Fibroblast of skin of scalp (primary cell): ENCODE measurements at places on chromosomes 1 and 21.

- no peak for DNase-seq
Measured at GRCh38 chr1:203621559-203622262, 4.9 kb upstream of the ATP2B4 start.

DNA sequence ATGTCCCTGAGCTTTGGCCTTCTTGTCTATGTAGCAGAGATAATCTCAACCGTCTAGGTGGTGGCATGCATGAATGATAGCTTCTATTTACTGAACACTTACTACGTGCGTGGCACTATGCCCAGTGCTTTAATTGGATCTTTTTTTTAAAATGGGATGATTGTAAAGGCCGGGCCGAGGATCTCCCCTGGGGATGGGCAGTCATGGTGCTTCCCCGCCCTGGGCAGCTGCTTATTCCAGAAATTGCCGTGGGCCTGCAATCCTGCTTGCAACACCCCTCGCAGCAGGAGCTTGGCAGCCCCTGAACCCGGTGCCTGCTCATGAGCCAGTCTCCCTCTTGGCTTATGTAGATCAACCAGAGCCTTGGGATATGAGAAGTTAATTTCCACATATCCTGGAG is 360.7 kb downstream of the CAMTA1 start:
- DNase-seq: no peak

GRCh38 chr1:117235863-117236465 is 25.2 kb upstream of the VTCN1 start:
- DNase-seq: no peak

DNA sequence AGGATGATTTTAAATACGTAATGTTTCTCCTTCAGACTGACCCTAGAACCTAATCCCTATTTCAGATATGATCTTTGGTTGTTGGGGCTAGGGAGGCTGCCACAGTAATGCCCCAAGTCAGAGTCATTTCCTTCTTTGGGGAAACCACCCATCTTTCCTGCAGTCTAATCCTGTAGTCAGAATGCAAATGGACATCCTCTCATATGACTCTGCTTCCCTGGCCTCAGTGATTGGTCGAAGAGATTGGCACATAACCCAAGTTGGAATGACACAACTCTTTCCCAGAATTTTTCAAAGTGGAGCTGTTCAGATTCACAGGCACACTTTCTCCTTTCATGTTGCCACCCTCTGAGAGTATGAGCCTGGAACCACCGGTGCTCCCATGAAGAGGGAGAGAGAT is 58.8 kb upstream of the ZNF644 start:
- no peak for DNase-seq

GRCh38 chr1:24886241-24886640 is 43.8 kb downstream of the RUNX3 start:
- no peak for DNase-seq

GRCh38 chr1:58813361-58813760 is 29.5 kb upstream of the JUN start:
- no peak for DNase-seq

DNA sequence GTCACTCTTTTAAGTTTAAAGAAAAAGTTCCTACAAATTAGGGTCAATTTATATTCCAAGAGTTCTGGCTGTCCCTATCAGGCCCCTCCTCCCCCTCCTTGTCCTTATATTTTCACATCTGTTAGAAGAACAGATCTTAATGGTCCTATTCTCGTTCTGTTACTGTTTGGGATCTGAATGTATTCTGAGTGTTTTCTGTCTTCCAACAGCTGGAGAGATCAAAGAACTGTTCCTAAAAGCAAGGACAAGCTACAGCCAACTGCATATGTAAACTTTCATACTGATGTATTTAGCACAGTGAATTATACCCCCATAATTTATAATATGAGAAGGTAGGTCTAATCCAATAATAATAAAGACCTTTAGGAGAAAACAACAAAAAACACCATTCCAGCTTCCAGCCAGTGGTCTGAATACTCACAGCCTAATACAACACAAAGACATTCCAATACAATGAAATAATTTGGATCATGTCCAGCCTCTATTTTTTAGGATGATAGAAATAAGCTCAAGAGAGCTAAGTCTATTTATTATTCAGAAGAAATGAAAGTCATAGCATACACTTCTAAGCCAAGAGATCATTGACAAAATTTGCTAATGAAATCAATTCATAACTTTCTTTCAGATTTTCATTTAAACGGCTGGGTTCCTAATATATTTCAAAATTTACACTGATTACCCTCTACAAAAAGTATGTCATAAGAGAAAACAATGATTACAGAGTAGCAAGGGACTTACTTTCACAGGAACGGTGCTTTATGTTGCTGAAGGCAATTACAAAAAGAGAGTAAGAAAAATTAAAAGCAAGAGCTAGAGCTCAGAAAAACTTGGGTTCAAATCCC is 25.3 kb downstream of the WLS start:
- DNase-seq: peak; percentile 77

DNA sequence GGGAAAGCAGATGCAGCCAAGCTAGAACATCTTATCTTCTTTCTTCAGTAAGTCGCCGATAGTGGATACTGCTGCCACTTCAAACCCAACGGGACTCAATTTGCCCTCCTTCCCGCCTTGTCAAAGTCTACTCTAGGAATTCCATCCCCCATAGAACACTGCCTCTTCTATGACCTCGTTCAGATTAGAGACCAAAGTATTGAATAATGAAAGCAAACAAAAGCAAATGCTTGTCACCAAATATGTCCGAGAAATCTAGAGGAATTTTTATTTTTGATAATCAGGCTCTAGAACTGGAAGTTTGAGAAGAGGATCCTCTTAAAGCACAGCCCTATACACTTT is 853 bp upstream of the RRAGC start:
- DNase-seq: no peak

DNA sequence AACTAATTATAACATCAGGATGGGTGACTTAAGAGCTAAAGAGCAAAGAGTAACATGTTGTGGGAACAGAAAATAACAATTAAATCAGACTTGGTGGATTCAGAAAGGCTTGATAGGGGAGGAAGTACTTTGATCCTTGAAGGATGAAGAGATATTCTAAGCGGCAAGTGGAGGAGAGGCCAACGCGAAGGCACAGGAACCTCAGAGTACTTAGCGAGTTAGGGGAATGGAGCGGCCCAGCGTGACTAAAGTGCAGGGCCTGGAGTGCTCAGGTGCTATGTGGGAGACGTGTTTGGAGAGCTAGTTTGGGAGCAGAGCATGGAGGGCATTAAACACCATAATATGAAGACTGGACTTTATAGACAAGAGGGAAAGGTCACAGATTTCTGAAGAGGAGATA is 64.3 kb downstream of the ADCY10 start:
- no peak for DNase-seq

DNA sequence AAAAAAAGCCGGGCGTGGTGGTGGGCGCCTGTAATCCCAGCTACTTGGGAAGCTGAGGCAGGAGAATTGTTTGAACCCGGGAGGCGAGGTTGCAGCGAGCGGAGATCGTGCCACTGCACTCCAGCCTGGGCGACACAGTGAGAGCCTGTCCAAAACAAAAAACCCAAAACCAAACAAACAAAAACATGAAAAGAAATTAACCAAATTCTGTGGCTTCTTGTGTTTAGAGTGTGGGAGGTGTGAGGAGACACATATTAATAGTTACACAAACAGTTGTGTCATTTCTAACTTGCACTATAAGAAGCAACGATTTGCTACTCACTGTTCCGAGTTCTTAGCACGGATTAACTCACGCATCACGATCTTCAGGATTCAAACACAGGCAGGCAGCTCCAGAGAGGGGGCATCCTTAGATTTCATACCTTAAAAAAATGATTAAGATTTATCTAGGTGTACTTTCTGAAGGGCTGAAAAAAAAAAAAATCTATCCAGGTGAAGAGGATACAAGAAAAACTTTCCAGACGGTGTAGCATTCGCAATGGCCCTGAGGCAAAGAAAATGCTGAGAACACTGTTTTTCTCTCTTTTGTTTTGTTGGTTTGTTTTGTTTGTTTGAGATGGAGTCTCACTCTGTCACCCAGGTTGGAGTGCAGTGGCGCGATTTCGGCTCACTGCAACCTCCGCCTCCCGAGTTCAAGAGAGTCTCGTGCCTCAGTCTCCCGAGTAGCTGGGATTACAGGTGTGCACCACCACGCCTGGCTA is 713 bp upstream of the HMGCL start:
- no peak for DNase-seq

DNA sequence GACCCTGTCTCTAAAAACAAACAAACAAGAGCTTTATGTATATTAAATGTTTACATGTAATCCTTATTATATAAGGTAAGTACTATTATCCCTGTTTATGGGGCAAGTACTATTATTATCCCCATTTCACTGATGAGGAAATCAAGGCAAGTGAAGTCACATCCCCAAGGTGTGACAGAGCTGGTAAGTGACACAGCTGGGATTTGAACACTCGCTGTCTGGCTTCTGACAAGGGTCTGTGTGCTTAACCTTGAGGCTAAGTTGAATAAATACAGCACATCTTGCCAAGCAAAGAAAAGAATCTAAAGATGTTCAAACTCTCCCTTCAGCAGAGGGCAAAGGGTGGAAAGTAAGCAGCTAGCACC is 167.9 kb upstream of the IRF2BP2 start:
- DNase-seq: no peak

DNA sequence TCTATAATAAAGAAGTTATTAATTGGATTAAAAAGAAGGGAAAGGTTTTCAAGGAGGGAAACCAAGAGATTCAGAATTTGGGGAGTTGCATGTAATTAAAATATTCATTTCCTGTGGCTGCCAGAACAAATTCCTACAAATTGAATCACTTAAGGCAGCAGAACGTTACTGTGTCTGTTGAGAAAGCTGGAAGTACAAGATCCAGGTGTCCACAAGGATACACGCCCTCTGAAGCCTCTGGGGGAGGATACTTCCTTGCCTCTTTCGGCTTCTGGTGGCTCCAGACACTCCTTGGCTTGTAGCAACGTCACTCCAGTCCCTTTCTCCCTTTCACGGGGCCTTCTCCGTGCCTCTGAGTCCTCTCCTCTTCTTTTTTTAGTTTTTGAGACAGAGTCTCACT is 67.9 kb downstream of the KAZN start:
- DNase-seq: no peak

DNA sequence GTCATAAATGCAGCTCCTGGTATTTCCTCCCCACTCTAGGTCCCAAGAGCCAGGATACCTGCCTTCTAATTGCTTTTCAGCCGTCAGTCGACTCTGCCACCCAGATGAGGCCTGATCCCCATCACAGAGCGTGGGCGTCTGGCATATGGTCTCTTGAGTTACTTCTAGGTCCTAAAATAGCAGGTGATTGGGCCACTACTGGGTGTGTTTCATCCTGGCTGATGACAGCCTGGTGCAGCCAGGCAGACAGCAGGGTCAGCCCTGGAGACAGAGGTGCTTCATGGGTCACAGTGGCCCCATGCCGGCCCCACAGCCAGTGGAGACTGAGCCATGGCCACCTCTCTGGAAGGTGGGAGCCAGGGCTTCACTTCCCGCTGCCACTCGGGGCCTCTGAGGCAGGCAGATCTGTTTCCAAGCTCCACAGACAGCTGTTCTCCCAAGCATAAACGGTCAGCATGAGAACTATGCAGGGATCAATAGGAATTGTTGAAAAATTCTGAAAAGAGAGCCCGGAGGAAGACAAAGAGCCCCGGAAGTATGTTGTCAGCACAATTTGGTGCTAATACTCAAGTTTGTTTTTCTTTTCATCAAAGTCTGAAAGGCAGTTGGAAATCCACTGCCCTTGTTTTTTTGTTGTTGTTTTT is 83.0 kb downstream of the MAN1C1 start:
- no peak for DNase-seq

DNA sequence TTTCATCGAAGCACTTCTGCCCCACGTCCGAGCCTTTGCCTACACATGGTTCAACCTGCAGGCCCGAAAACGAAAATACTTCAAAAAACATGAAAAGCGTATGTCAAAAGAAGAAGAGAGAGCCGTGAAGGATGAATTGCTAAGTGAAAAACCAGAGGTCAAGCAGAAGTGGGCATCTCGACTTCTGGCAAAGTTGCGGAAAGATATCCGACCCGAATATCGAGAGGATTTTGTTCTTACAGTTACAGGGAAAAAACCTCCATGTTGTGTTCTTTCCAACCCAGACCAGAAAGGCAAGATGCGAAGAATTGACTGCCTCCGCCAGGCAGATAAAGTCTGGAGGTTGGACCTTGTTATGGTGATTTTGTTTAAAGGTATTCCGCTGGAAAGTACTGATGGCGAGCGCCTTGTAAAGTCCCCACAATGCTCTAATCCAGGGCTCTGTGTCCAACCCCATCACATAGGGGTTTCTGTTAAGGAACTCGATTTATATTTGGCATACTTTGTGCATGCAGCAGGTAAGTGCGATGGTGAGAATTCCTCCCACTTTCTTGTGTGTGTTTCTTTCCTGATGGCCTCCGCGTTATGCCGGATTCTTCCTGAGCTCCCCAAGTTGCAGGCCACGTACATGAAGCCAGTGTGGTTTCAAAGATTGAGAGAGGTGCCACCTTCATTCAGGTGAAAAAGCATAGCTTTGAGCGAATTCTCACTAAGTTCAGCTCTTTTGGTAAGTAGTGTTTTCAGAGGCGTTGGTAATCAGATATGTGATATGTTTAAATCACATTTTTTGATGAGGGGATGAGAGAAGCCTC is 6.0 kb downstream of the NFIA start:
- DNase-seq: no peak

DNA sequence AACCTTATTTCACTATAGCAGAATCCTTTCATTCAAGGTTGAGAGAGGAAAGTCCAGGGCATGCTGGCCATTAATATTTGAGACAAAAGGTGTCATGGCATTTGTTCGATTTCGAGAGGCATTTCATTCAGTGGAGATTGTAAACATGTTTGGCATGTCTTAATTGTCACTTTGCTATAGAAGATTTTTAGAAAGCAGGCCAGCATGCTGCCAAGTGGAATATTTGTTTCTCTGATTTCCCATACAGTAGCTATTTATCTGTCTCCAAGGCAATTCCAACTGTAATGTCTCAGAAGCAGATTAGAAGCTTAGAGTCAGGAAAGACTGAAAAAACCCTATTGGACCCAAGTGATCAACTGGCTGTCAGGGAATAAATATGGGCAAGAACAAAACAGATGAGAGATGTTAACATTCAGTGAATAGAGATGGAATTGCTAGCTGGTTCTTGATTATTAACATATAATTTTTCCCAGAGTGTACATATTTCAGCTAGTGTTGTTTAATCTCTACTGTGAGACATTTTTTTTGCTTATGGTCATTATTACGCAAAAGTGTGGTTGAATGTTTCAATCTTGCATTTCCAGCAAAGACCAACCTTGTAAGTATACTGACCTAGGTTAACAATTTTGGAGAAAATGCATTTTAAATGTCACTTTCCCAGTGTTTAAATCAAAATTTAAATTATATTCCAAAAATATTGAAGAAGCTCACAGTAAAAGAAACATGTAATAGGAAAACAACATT is 174.6 kb downstream of the KCNK2 start:
- DNase-seq: peak; percentile 34

- no peak for DNase-seq
Measured at GRCh38 chr1:58997637-58998036, 213.8 kb upstream of the JUN start.

DNA sequence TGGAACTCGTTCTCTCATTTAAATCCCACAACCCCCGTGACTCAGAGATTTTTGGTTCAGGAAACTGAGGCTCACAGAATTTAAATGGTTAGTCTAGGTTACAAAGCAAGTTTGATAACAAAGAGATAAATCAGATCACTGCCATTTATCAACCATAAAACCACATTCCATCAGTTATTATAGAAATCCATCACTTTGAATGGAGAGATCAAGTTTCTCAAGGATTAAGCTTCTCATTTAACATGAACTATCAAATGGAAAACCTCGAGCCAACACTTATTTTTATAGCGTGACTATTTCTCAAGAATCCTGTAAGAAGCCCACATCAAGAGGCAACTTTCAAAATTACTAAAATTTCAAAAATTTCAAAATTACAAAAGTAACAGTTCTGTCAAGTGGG is 11.9 kb downstream of the WLS start:
- DNase-seq: no peak
